ENCODE measurements at places on chromosomes 5 and 9. TPM values are rescaled to one million over a fixed set of nuclear protein-coding genes. Genes with fewer than 3 reads are reported as not detected.

- DNase-seq: no peak
Observed at GRCh38 chr9:134348404-134349155, 22.3 kb downstream of the RXRA start.

DNA sequence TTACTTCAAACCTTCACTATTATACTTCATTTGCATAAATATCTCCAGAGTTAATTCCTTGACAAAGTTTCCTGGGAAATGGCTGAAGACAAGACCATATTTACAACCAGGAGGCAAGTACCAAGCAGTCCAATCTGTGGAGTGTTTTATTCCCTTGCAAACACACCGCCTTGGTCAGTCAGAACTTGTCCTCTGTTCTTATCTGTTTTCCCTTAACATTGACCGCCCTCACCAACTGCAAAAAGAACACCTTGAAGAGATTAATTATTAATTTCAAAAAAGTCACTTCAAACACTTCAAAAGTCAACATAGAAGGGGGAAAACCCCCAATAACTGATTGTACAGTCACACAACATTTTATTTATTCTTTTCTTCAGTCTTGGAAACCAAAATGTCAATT lies 269.0 kb upstream of the RGMB start:
- no peak for DNase-seq

DNA sequence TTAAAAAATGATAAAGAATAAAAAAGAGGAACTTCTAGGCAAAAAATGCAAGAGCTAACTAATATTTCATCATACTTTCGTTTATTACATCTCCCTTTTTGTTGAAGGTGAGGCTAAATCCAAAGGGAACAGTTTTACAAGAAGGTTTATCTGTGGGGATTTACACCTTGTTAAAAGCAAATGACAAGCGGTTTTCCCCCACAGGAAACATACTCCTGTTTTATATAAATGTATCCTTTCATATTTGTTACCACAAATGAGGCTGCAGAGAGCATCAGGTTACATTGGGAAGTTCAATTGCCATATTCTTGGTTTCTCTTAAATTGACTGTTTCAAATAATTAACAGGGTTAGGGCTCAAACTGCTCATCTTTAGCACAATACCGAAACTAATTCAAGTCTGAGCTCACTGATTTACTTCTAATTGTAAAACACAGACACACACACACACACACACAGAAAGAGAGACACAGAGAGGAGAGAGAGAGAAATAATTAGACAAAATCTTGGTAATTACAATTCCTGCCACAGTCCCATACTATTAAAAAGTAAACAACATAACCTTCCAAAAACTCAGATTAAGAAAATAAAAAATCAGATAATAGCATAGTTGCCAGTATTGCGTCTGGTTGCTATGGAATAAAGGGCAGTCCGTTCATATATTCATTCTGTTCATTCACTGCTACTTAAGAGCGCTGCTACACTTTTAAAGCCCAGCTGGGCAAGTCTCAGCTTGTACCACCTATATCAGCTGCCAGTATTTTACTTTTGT lies 17.1 kb downstream of the RFX3 start:
- no peak for DNase-seq

GRCh38 chr9:17955409-17955808 lies 376.5 kb downstream of the SH3GL2 start:
- no peak for DNase-seq

GRCh38 chr5:83026516-83026915 lies 50.7 kb downstream of the TMEM167A start:
- DNase-seq: no peak

DNA sequence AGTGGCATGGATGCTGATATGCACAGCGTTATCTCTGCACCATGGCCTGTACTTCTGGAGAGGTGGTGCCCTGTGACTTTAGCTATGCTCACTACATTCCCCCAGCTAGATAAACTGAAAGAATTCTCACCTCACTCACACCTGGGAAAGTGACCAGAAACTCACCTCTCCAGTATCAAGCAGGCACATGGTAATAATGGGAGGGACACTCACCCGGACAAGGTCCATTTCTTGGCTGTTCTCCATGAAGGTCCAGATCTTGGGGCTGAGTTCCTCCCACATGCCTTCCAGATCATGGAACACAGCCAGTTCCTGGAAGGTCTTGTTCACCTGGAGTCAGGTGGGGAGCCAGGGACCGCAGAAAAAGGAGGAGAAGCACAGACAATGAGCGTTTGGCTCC lies 72.8 kb downstream of the NIPSNAP3B start:
- DNase-seq: no peak

- no peak for DNase-seq
Observed at GRCh38 chr5:56301069-56301468, 67.9 kb upstream of the ANKRD55 start.

GRCh38 chr5:149794041-149794440 lies 63.9 kb downstream of the PPARGC1B start:
- no peak for DNase-seq

DNA sequence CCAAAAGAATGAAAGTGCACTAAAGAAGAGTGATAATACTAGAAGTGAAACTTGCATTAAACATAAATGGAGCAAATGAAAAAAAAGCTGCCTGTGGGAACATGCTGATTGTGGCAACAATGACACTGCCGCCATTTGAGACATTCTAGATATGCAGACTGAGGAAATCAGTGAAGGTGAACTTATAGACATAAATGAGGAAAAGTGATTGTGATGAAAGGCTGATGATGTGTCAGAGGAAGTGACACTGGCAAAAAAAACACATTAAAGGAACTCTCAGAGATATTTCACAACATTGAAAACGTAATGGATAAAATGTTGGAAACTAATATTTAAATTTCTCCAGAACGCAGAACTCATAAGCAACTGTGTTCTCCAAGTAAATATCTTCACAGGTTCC lies 1.2 kb downstream of the ERCC8 start:
- no peak for DNase-seq

DNA sequence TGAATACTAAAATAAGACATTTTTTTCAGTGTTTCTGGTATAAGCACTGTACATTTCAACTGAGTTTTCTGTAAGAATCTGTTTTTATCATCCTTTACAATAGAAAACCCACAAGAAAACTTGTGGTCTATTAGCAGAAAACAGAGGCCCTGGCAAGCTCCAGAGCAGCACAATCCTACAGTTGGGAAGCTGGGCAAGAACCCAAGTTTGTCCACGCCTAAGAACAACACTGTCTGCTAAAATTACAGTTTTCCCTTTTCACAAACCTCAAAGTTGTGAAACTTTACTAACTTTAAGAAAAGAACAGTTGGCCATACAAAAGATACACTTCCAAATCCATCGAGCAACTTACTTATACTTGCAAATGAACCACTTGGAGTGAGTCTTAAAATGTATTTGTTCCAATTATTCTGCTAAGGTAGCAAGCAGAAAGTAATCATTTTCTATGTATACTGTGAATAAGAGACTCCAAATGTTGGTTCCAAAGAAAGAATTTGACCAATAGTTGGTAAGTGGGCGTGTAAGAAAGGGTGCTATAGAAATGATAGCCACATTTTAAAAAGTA lies 982.0 kb upstream of the ARRDC3 start:
- DNase-seq: no peak

DNA sequence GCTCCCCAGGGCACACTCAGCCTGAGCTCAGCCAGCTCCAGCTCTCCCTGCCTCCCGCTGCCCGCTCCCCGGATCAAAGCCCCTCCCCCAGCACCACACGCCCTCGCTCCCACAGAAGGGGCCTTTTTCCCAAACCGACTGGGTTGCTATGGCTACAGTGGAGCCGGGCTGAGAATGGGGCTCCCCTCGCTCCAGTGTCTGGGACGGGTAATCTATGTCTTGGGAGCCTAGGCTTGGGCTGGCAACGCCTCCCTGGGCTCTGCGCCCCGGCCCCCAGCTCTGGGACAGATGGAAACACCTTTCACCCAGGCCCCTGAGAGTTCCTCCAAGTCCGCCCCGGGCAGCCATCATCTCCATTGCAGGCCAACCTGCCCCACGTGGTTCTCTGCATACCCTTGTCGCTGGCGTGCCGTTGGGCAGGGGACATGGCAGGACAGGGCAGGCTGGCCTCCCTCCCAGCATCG lies 29.6 kb downstream of the NOTCH1 start:
- DNase-seq: no peak

DNA sequence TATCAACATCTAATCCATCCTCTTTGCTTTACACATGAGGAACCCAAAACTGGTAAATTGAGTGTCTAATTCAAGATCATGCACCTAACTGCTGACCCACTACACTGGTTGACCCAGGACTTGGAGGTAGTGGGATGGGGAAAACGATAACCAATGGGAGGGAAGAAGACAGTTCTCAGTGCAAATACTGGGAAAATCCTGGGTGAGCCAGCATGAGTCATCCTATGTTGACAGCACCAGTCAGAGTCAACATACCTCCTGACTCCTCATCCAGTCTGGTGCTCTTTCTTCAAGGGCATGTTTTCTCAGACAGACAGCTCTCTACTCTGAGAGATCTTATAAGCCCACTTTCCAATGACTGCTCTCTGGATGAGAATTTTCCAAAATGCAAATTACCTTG lies 232.8 kb upstream of the PTGER4 start:
- no peak for DNase-seq

GRCh38 chr9:71431931-71432330 lies 310.5 kb upstream of the TRPM3 start:
- no peak for DNase-seq

DNA sequence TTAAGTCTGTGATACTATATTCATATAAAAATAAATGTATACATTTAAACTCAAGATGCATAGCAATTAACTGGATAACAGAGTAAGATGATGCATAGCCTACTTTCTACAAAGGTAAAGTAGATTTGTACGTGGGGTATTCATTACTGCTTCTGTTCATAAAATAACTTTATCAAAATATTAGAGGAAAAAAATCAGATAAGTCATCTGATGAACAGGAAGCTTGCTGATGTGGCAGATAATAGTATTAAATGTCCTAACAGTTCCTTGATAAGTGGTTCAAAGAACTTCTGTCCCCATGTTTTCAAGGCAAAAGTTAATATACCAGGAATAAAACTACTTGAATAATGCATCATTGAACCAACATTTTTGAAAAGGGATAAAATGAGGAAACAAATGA lies 123.7 kb downstream of the NFIB start:
- no peak for DNase-seq

DNA sequence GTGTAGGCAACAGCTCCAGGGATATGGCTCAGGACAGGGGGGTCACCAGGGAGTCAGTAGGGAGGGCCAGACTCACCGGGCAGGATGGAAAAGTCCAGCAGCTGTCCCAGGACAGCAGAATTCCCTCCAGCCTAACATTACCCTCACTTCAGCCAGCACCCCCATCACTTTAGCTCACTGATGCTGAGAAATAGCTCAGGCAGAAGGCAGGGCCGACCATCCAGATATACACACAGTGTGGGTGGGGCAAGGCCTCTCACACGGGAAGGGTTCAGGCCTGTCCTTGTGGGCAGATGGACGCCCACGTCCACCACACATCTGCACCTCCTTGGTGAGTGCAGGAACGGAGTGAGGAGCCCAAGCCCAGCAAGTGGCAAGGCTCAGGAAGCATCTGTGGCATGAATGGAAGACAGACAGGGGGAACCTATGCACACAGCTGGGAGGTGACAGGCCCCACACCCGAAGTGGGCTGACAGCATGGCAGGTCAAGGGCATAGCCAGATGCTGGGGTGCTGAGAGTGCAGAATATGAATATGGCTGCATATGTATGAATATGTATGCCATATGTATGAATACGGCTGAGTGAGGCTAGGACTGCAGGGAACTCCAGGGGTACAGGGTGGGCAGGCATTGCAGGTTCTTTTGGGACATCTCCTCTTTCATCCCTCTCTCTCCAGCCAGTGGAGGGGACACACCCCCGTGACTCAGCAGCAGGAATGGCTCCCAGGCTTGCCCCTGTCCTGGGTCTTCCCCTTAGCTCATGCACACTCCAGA lies 17.0 kb downstream of the BICD2 start:
- DNase-seq: no peak

DNA sequence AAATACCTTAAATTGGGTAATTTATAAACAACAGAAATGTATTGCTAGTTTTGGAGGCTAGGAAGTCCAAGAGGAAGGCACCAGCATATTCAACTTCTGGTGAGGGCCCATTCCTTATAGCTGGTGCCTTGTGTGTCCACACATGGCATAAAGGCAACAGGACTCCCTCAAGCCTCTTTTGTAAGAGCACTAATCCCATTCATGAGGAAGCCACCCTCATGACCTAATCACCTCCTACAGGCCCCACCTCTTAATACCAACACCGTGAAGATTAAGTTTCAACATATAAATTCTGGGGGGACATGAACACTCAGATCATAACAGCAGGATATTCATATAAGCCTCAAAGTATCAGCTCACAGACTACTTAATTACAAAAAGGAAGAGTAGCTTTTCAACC lies 4.0 kb upstream of the PLAC8L1 start:
- DNase-seq: peak; percentile 44

GRCh38 chr9:8679371-8679822 lies 879.8 kb upstream of the DMAC1 start:
- DNase-seq: peak; percentile 14

DNA sequence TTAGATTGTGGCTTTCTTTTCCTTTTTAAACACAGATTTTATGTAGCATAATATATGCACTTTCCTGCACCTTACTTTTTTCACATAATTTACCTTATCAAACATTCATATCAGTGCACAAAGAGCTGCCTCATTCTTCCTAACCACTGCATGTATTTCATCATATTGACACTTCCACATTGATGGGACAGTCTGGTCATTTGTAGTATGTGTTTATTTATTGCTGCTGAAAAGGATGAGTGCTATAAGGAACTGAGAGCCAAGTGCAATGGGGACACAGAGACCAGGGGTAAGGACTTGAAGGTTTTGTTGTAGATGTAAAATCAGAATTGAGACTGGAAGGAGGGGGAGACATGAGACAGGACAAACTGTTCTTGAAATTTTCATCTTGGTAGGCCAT lies 193.8 kb downstream of the SMARCA2 start:
- DNase-seq: no peak

GRCh38 chr5:33921002-33921401 lies 15.2 kb upstream of the RXFP3 start:
- no peak for DNase-seq

- no peak for DNase-seq
Observed at GRCh38 chr9:86585422-86586143, 231.4 kb upstream of the TUT7 start.

GRCh38 chr5:77430726-77431125 lies 61.4 kb downstream of the WDR41 start:
- no peak for DNase-seq

- DNase-seq: no peak
Observed at GRCh38 chr5:175216991-175217390, 227.0 kb downstream of the DRD1 start.

CAVIN4 gene
- 8.8 TPM for total RNA-seq

HCN1 gene
- not detected for total RNA-seq

ACSL6 gene
- not detected for total RNA-seq

CACFD1 gene
- total RNA-seq: 29.3 TPM

IRX2 gene
- total RNA-seq: 15.4 TPM

FBP2 gene
- not detected for total RNA-seq

ENTR1 gene
- 52.3 TPM for total RNA-seq

AK6 gene
- 50.4 TPM for total RNA-seq

SLC25A2 gene
- total RNA-seq: 0.22 TPM
